Mesenteric fat pad (tissue), 1 donor: ENCODE measurements at places on chromosomes 3 and 15. TPM values are rescaled to one million over a fixed set of nuclear protein-coding genes. Genes with fewer than 3 reads are reported as not detected.

IGSF11 gene
- not detected for total RNA-seq

XXYLT1 gene
- 17.0 TPM for total RNA-seq

TGM4 gene
- not detected for total RNA-seq

CYFIP1 gene
- 138 TPM for total RNA-seq

SCAMP5 gene
- total RNA-seq = 1.7 TPM

DNA sequence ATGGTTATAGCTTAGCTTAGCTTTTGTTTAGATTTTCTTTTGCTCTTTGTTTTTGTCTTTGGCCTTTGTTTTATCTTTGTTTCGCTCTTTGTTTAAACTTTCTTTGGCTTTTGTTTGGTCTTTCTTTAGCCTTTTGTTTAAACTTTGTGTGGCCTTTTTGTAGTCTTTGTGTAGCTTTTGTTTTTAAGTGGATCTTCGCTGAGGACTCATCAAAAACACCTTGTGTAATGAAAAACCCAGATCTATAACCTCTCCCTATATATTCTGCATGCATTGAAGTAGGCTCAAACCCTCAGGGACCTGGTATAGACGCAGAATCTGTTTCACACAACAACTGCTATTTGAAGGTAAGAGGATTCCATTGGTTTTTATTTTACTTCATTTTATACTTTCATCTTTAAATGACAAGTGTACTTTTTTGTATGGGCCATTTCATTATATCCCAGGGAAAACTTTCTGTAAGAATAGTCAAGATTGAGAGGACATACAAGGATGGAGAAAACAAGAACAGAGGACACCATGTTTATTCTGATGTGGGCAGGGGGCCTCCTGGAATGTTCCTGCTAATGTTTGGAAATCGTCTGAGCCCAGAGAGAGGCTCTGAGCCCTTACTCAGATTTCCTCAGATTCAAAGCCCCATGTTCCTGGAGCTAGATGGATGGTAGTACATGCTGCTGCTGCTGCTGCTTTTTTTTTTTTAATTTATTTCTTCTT lies at the start of gene MOBP:
TSS of gene MOBP (plus strand) at position 287 of the 714 bp plus-strand sequence. CDS start 34,390 bp downstream, outside the sequence.
- no peak for DNase-seq

DNA sequence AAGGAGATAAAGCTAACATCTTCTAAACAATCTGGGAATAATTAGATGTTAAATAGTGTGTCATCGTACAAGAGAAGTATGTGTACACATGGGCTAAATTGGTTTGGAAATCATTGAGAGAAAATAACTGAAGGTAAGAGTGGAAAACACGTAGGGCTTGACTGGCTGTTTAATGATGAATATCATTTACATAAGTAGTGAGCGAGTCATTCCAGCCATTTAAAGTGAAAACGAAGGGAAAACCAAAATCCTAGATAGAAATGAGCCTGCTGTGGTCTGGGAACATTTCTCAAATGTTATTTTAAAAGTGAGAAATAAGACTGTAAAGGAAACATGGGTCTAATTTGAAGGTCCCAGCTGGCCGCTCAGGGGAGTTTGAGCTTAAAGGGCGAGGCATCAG lies 41.9 kb upstream of the KCNMB2 start:
- no peak for DNase-seq

DNA sequence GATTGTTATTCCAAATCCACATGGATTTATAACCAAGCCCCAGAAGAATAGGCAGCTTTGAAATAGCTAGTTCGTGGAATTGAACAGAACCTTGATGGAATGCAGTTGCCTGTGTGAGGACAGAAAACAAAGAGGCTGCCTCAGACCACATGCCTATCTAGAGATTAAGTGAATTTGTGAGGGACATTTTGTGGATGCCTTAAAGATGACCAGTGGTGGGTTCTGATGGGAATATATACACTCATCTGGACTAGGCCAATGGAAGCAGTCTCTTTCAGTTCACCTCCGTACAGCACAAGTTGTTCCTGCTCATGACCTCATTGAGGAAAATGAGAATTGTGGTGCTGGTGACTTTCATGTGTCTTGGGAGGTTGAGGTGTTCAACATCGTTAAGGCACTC lies 63.2 kb upstream of the PYDC2 start:
- DNase-seq = no peak

GRCh38 chr3:40583691-40584090 lies 58.9 kb downstream of the ZNF621 start:
- no peak for DNase-seq

DNA sequence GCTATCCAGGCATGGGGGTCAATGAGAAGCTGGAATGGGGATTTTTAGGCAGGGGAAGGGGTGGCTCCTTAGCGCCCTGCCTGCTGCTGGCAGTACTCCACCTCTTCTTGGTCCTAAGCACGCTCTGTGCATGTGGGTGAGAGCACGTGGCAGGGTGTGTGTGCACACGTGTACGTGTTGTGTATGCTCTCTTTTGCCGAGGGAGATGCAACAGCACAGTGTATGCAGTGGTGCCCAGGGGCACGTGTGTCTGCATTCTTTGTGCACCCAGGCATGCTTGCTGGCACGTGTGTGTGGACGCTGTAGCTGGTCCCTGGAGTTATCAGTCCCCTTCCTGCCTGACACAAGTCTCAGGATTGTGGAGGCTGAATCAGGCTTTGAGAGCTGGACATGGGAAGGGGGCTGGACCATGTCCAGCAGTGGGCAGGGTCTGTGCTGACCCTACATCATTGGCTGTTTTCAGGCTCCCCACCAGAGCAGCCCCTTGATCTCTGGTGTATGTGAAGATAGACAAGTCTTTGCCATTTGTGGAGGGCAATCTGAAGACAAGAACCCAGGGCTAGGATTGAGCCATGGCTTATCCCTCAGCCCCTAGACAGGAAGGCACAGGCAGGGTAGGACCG lies 1.9 kb upstream of the CAMKV start:
- DNase-seq = no peak

DNA sequence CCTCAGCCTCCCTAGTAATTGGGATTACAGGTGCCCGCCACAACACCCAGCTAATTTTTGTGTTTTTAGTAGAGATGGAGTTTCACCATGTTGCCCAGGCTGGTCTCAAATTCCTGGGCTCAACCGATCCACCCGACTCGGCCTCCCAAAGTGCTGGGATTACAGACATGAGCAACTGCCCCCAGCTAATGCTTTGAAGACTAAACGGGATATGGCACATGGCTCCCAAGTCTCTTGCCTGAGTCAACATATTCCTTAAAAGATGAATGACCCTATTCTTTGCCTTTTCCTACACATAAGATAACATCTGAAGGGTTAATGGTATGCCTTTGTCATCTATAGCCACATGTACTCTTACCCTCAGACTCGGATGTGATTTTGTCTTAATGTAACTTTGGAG lies 38.4 kb upstream of the NEDD4 start:
- no peak for DNase-seq

- no peak for DNase-seq
These were observed 189.7 kb downstream of the CDIN1 start for GRCh38 chr15:36769098-36769497.

DNA sequence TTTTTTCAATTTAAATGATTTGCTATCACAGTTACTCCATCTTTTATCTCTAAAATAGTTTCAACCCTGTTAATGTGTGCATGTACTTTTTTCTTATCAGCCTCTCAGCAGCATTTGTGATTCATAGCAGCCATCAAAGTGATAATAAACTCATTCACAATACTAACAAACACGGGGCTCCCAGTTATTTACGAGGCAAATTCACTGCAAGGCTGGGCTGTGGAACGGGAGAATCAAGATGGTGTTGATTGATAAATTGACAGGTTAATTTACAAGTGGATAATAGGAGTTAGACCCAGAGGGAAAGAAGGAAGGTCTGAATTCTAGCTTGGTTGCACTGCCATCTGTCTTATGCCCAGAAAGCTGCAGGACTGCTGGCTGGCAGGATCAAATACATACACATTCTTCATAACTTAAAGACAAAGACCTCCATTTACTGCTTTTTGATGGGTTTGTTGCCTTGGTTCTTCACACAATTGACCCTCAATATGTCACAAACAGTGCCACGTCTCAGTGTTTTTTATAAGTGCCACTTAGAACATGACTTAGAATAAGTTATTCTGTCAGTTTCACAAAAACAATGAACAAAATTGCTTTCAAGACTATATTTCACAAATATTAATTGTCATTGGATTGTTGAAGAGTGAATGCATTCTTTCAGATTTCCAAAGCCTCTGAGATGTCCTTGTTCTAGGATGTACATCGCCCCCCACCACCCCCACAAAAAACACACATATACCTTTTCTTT lies 562.8 kb downstream of the NR2F2 start:
- DNase-seq = no peak

GRCh38 chr3:62911526-62911925 lies 36.3 kb upstream of the CADPS start:
- DNase-seq = no peak

- DNase-seq = no peak
These were observed 200.0 kb upstream of the CBLB start for GRCh38 chr3:106068795-106069194.

DNA sequence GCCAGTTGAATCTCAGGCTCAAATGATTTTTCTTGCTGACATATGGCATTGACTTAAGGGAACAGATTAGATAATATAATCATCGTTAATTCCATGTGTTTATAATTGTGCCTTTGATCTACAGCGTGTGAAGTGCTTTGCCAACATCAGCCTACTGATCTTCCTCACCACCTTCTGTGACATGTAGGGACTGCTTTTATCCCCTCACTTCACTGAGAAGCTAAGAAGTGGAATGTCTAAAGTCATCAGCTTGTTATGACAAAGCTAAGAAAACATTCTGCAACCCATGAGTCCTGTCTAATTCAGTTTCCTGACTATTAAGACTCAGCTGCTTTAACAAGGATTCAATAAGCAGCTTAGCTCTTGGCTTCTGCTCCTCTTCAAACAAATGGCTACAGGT lies 106.0 kb downstream of the MYH15 start:
- no peak for DNase-seq
